ENCODE measurements at places on chromosomes 1 and 21. TPM values are rescaled to one million over a fixed set of nuclear protein-coding genes. Genes with fewer than 3 reads are reported as not detected.

The C1orf122 gene
- 26.6 TPM for total RNA-seq

The PTGFR gene
- 1.1 TPM for total RNA-seq

The ELF3 gene
- total RNA-seq, result 0.42 TPM

The LORICRIN gene
- not detected for total RNA-seq

The VAV3 gene
- 1.7 TPM for total RNA-seq

The CR1L gene
- not detected for total RNA-seq

The SLC44A3 gene
- total RNA-seq, result 0.58 TPM

The GJB3 gene
- not detected for total RNA-seq

The THEM5 gene
- total RNA-seq, result not detected

The TFF2 gene
- not detected for total RNA-seq

The ACTRT2 gene
- total RNA-seq, result not detected

All from psoas muscle (tissue), 8 donors.